ENCODE measurements at places on chromosomes 3 and 15. TPM values are rescaled to one million over a fixed set of nuclear protein-coding genes. Genes with fewer than 3 reads are reported as not detected.

- peaks cover 17% of the 10 kb centered on the region for H3K36me3 ChIP-seq
- no peaks in the 10 kb centered on the region for H3K27me3 ChIP-seq
- no peak for DNase-seq
- no peak overlapping the region for H3K4me3 ChIP-seq
- no peaks in the 10 kb centered on the region for H3K4me1 ChIP-seq
Observed at GRCh38 chr3:150635076-150635475, 32.0 kb downstream of the SELENOT start.

- DNase-seq, result no peak
- H3K27me3 ChIP-seq, result no peaks in the 10 kb centered on the region
- H3K36me3 ChIP-seq, result no peaks in the 10 kb centered on the region
- no peak overlapping the region for H3K4me3 ChIP-seq
Observed at GRCh38 chr3:26574766-26575165, 47.8 kb upstream of the LRRC3B start.

DNA sequence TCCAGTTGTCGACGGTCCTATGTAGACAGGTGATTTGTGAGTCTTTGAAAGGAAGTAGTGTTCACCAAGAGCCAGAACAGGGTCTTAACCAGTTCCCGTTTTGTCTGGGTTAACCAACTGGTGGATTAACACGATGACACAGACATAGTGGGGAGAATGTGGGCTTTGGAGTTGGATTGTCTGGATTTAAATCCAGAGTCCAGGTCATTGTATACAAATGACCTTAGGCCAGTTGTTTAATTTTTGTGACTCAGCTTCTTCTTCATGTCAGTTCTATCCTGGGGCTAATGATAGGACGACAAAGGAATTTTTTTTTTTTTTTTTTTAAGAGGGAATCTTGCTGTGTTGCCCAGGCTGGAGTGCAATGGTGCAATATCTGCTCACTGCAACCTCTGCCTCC lies 126.7 kb downstream of the LPP start:
- no peak for DNase-seq
- H3K36me3 ChIP-seq, result no peaks in the 10 kb centered on the region
- no peaks in the 10 kb centered on the region for H3K27me3 ChIP-seq
- H3K4me3 ChIP-seq, result no peak overlapping the region
- no peak overlapping the region for H3K27ac ChIP-seq
- H3K4me1 ChIP-seq, result peaks cover 13% of the 10 kb centered on the region

GRCh38 chr15:29978411-29979382 lies 104.1 kb upstream of the GOLGA8J start:
- no peaks in the 10 kb centered on the region for H3K4me1 ChIP-seq
- H3K27me3 ChIP-seq, result no peaks in the 10 kb centered on the region
- no peaks in the 10 kb centered on the region for H3K36me3 ChIP-seq
- no peak overlapping the region for H3K4me3 ChIP-seq

GRCh38 chr3:33221241-33221640 lies 2.6 kb upstream of the SUSD5 start:
- no peaks in the 10 kb centered on the region for H3K27me3 ChIP-seq
- H3K4me1 ChIP-seq, result peaks cover 17% of the 10 kb centered on the region
- no peak for DNase-seq
- no peak overlapping the region for H3K27ac ChIP-seq
- H3K4me3 ChIP-seq, result no peak overlapping the region

DNA sequence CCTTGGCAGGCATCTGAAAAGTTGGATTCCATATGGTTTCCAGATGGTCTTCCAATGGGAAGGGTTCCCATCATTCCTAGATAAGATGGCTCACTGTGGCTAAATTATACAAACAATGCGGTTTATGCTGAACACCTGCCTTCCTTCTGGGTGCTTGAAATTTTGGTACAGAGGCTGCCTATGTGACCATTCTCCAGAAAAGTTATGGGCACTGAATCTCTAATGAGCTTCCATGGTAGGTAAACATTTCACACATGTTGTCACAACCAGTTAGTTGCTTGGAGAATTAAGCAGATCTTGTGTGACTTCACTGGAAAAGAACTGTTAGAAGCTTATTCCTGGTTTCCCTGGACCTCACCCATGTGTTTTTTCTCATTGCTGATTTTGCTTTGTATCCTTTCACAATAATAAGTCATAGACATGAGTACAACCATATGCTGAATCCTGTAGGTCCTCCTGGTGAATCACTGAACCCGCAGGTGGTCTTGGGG lies 30.1 kb downstream of the PLOD2 start:
- no peak overlapping the region for H3K4me3 ChIP-seq
- H3K36me3 ChIP-seq, result no peaks in the 10 kb centered on the region
- DNase-seq, result no peak
- H3K27ac ChIP-seq, result no peak overlapping the region

DNA sequence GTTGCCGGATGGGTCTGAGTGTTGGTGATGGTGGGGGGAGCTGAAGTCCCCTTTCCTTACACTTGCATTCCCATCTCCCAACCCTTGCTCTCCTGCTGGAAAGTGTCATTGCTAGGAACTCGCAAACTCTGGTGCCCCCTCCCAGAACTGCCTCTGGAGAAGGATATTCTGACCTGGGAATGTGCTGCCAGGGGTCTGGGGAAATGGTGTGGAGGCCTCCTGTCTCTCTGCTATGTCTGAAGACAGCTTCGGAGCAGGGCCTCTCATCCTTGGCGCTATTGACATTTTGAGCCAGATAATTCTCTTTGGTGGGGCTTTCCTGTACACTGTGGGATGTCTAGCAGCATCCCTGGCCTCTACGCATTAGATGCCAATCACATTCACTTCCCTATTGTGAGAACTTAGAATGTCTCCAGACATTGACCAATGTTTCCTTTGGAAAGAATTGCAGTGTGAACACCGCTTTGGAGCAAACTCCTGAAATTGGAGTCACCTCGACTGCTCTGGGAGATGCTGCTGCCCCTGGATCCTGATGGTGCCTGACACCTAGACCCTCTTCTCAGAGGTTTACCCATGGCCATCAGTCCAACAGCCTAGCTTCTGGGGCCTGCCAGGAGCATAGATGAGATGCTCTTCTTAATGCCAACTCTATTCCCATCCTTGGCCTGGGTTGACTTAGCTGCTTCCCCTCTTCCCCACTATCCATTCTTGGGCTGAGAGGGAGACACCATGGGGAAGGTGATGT lies 2.2 kb upstream of the KY start:
- H3K4me1 ChIP-seq, result no peaks in the 10 kb centered on the region
- no peak overlapping the region for H3K4me3 ChIP-seq
- H3K27me3 ChIP-seq, result peaks cover 5% of the 10 kb centered on the region
- no peaks in the 10 kb centered on the region for H3K36me3 ChIP-seq

DNA sequence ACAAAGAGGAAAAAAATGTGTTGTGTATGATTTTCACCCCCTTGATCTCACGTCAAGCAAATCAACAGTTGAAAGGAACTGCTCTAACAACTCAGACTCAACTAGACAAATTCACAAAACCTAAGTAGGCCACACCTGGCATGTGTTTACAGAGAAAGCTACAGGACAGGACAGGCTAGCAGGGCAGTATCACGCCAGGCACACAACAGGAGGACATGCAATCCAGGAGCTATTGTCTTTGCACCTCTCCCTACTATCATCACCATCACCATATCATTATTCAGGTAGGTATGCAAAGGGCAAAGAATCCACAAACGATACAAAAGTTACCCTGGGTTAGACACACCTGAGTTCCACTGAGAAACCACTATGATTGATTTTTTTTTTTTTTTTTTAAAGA lies 86.4 kb downstream of the TBL1XR1 start:
- H3K27me3 ChIP-seq, result no peaks in the 10 kb centered on the region
- H3K4me3 ChIP-seq, result no peak overlapping the region
- no peaks in the 10 kb centered on the region for H3K36me3 ChIP-seq
- H3K27ac ChIP-seq, result no peak overlapping the region
- no peak for DNase-seq
- H3K4me1 ChIP-seq, result peaks cover 26% of the 10 kb centered on the region

- H3K4me1 ChIP-seq, result no peaks in the 10 kb centered on the region
- no peaks in the 10 kb centered on the region for H3K36me3 ChIP-seq
- H3K27me3 ChIP-seq, result no peaks in the 10 kb centered on the region
- no peak overlapping the region for H3K4me3 ChIP-seq
- no peak overlapping the region for H3K27ac ChIP-seq
- DNase-seq, result no peak
Observed at GRCh38 chr15:44999105-44999504, 23.9 kb upstream of the SORD start.

DNA sequence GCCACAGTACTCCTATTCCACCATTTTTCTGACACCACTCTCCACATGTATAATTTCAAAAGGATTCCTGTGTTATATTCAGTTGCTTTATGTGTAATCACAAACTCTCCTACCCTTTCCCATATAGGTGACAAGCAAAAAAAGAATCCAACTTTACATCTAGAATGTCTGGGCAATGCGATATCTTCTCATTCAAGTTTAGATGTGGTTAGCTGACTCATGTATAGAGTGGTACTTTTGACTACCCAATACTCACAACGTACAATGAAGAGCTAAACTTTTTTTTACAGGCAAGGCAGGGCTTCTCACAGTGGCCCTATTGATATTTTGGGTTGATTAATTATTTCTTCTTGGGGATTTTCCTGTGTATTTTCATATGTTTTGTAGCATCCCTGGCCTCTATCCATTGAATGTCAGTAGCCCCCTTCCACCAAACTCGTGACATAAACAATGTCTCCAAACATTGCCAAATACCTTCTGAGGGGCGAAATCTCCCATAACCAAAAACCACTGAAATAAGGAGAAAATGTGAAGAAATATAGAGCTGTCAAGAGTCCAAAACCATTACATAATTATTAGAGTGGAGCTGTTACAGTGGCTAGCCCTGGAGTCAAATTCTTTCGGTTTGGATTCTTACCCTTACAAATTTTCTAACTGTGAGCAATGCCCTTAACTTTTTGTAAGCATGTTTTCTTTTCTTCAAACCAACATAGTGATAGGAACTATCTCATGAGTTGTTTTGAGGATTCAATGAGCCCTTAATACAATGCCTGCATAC lies 342.6 kb downstream of the NSUN3 start:
- H3K4me1 ChIP-seq, result no peaks in the 10 kb centered on the region
- no peaks in the 10 kb centered on the region for H3K36me3 ChIP-seq
- H3K4me3 ChIP-seq, result no peak overlapping the region

- DNase-seq, result no peak
- no peaks in the 10 kb centered on the region for H3K27me3 ChIP-seq
- H3K4me1 ChIP-seq, result peaks cover 16% of the 10 kb centered on the region
Observed at GRCh38 chr15:63909819-63910437, 76.2 kb upstream of the HERC1 start.

- no peak for DNase-seq
- H3K4me1 ChIP-seq, result no peaks in the 10 kb centered on the region
- H3K36me3 ChIP-seq, result no peaks in the 10 kb centered on the region
- no peak overlapping the region for H3K4me3 ChIP-seq
- H3K27ac ChIP-seq, result no peak overlapping the region
Observed at GRCh38 chr3:119870512-119870911, 88.6 kb downstream of the NR1I2 start.

- H3K4me1 ChIP-seq, result peaks cover 18% of the 10 kb centered on the region
- no peak for DNase-seq
- no peaks in the 10 kb centered on the region for H3K27me3 ChIP-seq
- peak overlapping the region; percentile 98 for H3K27ac ChIP-seq
- H3K4me3 ChIP-seq, result no peak overlapping the region
Observed at GRCh38 chr3:52452126-52452525, 1.7 kb downstream of the TNNC1 start.

DNA sequence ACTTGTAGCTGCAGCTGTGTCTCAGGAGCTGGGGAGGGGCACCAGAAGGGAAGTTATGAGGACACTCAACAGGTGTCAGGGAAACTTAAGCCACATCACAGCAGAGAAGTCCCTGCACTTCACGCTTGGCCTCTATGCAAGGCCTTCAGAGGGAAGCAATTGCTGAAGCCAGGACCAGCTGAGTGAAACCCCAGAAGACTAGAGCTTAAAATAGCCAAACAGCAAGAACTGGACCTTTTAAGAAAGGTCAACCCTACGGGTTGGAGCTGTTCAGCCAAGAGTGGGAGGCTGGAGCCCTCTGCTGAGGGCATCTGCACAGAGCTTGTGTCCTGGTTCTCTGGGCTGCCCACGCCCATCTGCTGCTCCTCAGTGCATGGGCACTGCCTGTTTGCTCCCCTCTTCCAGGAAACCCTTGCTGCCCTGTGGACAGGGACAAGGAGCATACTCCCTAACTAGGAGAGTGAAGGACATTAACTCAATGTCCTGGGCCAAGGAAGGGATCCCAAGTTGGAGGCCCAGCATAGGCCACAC lies 3.9 kb upstream of the GRAMD2A start:
- H3K27me3 ChIP-seq, result no peaks in the 10 kb centered on the region
- no peak overlapping the region for H3K4me3 ChIP-seq
- no peak overlapping the region for H3K27ac ChIP-seq
- H3K4me1 ChIP-seq, result no peaks in the 10 kb centered on the region

DNA sequence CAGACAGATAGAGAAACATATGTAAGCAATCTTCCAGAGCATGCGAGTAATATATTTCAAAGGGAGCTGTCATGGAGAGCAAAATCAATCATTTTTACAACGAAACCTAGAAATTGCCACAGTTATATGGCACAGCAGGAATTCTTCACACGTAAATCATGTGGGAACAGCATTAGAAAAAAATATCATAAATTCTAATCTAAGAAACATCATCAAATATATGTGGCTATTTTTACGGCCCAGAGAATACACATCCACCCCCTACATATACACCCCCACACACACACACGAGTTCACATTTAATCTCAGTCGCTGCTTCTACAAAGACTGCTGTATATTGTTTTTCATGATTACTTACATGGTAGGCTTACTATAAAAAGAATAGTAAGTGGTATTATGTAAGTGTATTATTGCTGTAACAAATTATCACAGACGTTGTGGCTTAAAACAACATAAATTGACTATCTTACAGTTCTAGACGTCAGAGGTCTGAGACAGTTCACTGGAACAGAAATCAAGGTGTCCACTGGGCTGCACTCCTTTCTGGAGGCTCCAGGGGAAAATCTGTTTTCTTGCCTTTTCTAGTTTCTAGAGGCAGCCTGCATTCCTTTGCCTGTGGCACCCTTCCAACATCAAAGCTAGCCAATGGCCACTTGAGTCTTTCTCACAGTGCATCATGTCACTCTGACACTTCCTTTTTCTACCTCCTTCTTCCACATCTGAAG lies 363.3 kb downstream of the ULK4 start:
- no peaks in the 10 kb centered on the region for H3K4me1 ChIP-seq
- no peak for DNase-seq
- no peak overlapping the region for H3K27ac ChIP-seq
- H3K36me3 ChIP-seq, result no peaks in the 10 kb centered on the region

DNA sequence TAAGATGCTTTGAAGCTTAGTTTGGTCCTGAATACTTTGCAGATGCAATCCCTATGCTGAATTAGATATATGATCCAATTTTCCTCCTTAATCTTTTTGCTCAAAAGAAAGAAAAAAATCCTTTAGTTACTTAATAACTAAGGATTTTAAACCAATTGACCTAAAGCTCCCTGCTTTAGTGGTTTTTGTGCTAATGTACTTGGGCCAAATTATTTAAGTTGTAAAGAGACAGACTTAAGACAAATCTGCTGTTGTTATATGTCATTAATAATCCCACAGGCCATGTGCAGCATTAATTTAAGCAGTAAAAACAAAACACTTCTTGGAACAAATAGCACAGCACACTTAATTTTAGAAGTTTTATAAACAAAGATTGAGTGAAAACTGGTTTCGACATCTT lies 776.1 kb upstream of the SEMA6D start:
- no peaks in the 10 kb centered on the region for H3K4me1 ChIP-seq
- H3K36me3 ChIP-seq, result no peaks in the 10 kb centered on the region
- H3K4me3 ChIP-seq, result no peak overlapping the region
- H3K27ac ChIP-seq, result no peak overlapping the region
- no peaks in the 10 kb centered on the region for H3K27me3 ChIP-seq

Gene ELL3
- 29.3 TPM for total RNA-seq

Gene CHDH
- total RNA-seq, result 15.9 TPM

Gene CFAP91
- total RNA-seq, result 23.7 TPM

Gene FETUB
- not detected for total RNA-seq

Gene MGA
- 33.6 TPM for total RNA-seq

Gene MAP6D1
- 5.7 TPM for total RNA-seq

Gene THAP10
- total RNA-seq, result 1.4 TPM
